ENCODE measurements at places on chromosomes 6 and 20.

DNA sequence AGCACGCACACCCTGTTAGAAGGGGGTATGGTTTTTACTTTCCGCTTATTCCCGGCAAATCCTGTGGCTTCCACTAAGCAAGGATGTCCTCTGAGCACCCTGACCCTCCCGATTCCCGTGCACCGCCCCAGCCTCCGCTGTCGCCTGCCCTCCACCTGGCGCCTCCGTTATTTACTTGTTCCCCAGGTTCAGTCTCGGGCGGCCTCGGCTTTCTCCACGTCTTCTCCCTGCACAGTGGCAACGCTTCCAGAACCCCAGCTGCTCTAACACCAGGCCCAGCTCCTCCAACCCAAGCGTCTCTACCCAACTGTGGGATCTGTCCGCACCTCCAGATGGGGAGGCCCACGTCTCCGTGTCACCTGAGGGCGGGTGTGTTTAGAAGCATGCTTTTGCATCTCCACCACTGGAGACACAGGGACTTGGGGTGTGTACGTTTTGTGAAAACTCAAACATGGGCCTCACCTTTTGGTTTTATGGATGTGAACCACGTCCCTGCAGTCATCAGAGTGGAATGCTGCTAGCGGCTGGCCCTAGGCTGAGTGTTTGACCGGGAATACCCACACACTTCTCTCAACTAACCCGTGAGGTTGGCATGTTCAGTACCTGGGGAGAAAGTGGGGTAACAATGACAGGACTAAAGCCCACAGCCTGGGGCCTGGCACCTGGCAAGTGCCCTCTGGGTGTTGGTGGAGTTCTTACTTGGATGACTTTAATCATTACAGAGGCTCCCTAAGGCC, 79.9 kb downstream of the THBS2 start:
- DNase-seq = no peak

DNA sequence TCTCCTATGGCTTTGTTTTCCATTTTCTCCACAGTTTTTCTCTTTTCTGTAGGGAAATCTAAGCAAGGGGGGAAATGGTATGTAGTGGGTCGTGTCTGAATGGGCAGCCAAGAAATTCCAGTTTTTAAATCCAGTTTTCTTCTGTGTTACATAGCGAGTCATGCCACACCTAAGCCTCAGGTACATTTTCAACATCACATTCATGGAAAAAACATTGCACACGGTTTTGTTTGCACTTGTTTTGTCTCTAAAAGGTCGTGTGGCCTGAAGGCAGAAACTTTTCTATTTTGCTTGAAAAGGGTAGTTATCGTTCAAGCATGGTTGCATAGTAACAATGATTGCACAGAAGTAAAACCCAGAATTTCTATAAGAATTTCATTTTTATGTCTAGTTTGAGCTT, 70.5 kb downstream of the MOXD1 start:
- DNase-seq = no peak

DNA sequence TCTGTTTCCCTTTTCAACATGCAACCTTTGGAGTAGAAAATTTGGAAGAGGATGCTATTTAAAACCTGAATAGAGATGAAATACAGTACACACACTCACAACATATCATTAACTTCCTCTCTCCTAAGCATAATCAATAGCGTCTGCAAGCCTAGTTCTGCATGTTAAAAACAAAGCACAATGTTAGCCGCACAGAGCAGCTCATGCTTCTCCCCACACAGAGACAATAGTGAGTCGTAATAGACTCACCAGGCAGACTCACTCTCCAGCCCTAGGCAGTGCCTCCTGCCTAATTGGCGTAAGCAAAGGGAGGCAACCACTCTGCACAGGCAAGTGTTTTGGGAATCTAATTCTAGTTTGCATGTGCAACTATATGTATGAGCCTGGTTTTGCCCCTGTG, 45.8 kb upstream of the ARID1B start:
- no peak for DNase-seq

- no peak for DNase-seq
These were observed 38.5 kb downstream of the PXDC1 start for GRCh38 chr6:3712827-3713665.

DNA sequence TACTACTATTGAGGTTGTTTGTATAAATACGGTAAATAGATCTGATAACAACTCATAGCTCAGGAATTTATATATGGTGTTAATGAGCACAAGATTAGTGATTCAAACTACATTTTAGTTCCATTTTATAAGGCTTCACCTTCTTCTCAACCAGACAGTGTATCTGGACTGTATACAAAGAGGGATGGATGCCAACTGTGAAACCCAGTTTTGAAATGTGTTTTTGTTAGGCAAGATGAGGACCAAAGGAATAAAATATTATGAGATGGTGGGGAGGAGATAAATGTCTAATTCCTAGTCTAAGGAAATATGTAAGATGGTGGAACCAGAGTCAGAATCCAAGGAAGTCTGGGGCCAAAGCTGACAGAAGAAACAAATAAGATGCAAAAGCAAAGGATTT, 329.0 kb downstream of the GRIK2 start:
- DNase-seq = no peak

- no peak for DNase-seq
These were observed 56.5 kb downstream of the GPR6 start for GRCh38 chr6:110034667-110035036.

- DNase-seq = no peak
These were observed 34.4 kb downstream of the ANGPT4 start for GRCh38 chr20:881783-882144.

DNA sequence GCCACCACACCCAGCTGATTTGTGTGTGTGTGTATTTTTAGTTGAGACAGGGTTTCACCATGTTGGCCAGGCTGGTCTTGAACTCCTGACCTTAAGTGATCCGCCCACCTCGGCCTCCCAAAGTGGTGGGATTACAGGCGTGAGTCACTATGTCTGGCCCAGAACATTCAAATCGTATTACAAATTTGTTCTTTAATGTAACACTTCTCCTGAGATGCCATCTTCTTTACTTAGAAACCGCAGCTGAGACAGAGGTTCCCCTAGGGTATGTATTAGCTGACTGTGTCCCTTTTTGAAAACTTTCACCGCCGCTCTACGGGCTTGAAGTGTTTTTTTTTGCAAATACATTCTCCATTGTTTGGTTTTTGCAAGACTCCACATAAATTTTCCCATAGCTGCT, 62.6 kb downstream of the TOX2 start:
- no peak for DNase-seq

- no peak for DNase-seq
These were observed 93.2 kb downstream of the DLGAP4 start for GRCh38 chr20:36399147-36399968.
